ENCODE measurements at places on chromosomes 1 and 21.
A peak's percentile ranks its signal among the peaks of the same experiment; 100 is the strongest.

DNA sequence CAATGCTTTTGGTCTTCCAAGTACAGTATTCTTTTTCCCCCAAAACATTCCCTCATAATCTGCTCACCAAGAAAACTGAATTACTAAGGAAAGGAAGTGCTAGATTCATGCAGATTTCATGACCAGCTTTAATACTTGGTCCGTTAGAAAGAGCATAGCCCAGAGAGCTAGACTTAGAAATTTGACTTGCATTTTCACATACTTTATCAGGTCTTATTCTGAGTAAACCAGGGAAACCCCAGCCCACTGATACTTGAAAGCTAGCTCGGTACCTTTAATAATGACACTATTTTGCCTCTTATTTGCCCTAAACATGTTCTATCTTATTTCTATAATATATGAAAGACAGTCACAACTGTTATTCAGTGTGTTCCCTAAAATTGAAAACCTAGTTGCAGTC, 204.5 kb downstream of the TTLL7 start:
- no peak for DNase-seq

- no peak for DNase-seq
Observed at GRCh38 chr1:241968611-241969010, 11.0 kb downstream of the BECN2 start.

- DNase-seq = no peak
Observed at GRCh38 chr1:188365874-188366273, 1537.1 kb downstream of the PLA2G4A start.

GRCh38 chr1:207461649-207462048, 7.5 kb downstream of the CR2 start:
- no peak for DNase-seq

DNA sequence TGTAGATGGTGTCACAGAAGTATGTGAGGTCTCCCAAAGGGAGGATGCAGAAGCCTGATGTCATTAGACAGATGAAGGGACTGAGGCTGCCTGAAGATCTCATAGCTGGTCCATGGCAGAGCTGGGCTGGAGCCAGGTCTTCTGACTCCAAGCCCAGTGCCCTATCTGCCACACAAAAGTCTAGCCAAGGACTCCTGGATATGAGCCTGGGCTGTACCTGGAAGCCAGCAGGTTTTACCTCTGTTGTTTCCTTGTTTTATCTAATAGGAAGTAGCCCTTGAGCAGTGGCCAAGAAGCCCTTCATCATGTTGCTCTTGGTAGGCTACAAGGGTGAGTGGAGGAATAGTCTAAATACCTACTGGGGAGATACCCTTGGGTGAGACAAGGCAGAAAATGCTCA, 74.4 kb upstream of the SLC44A3 start:
- no peak for DNase-seq

- DNase-seq = peak; percentile 69
Observed at GRCh38 chr1:94325377-94326302, 88.3 kb upstream of the ARHGAP29 start.

- no peak for DNase-seq
Observed at GRCh38 chr1:88726697-88727096, 42.6 kb downstream of the PKN2 start.

DNA sequence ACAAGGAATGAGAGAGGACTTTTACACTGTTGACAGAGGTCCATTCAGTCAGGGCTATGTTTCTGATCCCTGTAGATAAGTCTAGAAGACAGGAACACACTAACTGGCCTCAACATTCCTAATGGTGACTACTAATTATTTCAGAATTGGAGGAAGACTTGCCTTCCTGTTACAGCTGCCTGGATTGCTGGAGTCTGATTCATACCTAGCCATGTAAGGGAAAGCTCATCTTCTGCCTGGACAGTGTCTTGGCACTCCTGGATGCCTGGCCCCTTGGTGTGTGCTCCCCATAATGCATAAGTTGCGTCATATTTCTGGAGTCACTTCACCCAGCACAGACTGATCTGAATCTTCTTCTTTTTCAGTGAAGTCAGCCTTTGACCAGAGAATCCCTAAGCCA, 326.0 kb upstream of the RUNX1 start:
- peak; percentile 68 for DNase-seq

- no peak for DNase-seq
Observed at GRCh38 chr1:57850176-57850940, 426.5 kb upstream of the DAB1 start.
